ENCODE measurements at places on chromosomes 4 and X.

DNA sequence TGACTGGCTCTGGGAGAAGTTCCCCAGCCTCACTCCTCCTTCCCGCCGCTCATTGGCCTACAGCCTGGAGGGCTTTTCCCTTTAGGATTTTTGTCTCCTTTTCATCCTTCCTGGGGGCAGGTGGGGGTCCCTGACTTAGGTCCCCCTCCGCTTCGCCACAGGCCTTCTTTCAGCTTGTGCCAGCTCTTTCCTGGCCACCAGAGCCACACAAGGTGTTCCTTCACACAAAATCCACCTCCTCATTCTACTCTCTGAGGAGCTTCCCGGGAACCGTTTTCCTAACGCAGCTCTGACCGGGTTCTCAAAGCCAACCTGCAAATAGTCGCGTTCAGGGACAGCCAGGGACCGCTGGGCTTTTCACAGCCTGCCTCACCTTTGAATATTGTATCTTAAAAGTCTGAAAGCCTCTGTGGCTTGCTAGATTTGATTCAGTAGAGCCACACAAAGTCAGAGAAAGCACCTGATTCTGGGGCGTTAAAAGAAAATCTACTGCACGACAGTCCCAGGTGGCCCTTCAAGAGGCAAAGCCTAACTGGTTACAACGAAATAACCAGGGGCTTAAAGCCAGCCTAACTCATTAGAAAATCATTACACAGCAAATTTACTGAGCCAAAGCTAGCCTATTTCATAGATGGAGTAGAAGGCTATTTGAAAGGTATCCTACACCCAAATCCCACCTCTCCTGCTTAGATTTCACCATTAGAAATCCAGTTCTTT lies 731 bp upstream of the GPC3 start:
- DNase-seq = no peak

DNA sequence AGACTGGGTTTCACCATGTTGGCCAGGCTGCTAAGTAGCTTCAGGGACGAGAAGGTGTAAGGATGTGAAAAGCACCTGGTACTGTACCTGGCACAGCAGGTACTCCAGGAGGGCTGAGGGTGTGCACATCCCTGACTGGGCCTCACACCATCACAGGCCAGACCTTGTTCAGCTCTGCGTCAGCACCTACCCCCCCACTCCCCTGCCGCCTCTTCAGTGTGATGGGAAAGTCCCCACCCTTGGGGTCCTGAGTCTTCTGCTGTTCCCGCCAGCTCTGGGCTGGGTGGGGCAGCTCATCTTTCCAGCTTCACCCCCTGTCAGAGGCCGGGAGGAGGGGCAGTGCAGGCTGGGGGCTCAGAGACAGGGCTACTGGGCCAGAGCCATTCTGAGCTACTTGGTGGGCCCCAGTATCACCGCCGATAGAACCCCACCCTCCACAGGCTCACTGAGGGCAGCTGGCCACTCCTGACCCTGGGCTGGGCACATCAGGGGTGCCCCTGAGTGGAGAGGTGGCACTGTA lies 6.7 kb upstream of the SH3BP2 start:
- DNase-seq = no peak

- no peak for DNase-seq
These were observed 52.8 kb downstream of the ADGRG4 start for GRCh38 chrX:136353526-136354093.

- DNase-seq = no peak
These were observed 409.3 kb upstream of the NWD2 start for GRCh38 chr4:36835246-36835645.

DNA sequence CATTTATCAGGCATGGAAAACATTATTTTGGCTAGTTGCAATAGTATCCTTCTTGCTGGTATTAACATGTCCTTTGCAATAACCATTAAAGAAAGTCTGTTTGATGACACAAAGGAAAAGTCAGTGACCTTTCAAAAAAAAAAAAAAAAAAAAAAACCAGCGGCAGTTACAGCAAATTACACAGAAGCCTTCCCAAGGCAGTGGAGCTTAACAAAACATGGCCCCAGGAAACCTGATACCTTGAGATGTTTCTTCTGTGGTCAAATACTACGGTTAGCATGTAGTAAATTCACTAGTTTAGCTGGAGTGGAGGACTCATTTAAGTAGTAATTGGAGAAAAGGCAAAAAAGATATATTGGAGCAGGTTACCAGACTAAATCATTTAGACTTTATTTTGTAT lies 359.1 kb downstream of the DACH2 start:
- DNase-seq = no peak

- no peak for DNase-seq
These were observed 31.1 kb downstream of the ZCCHC4 start for GRCh38 chr4:25343671-25344070.

DNA sequence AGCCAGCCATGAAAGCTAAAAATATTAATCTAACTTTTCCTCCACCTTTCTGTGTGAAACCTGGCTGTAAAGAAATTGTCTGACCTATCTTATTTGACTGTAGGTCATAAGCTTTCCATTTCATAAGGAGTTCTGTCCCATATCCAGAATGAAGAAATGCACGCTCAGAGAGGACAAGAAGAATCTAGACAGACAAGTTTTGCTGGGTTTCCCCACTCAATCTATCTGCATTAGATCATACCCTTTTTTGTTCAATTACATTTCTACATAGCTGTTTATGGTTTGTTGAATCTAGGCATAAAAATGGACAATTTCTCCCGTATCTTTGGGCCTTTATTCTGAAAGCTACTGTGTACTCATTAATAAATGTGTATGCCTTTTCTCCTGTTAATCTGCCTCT lies 1495.1 kb downstream of the C4orf33 start:
- no peak for DNase-seq

- DNase-seq = no peak
These were observed 10.5 kb downstream of the ZCCHC18 start for GRCh38 chrX:104122829-104123228.

DNA sequence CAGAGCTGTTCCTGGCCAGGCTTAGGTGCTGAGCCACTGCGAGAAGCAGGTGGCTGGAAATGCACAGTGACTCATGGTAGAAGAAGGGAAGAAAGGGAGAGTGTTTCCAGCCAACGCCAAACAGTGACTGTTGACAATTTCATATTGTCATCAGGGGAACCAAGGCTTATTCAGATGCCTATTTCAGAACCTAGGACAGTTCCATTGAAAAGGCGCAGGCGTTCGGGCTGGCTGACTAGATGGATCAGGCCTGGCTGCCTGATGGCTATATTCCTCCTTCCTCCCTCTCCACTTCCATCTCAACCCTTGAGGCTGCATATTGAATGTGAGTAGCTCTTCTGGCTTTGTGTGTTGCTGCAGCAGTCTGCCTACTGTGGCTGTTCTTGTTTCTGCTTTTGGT lies 73.0 kb upstream of the FRMPD4 start:
- peak; percentile 24 for DNase-seq

- no peak for DNase-seq
These were observed 62.3 kb upstream of the CD99 start for GRCh38 chrX:2628751-2629315.

DNA sequence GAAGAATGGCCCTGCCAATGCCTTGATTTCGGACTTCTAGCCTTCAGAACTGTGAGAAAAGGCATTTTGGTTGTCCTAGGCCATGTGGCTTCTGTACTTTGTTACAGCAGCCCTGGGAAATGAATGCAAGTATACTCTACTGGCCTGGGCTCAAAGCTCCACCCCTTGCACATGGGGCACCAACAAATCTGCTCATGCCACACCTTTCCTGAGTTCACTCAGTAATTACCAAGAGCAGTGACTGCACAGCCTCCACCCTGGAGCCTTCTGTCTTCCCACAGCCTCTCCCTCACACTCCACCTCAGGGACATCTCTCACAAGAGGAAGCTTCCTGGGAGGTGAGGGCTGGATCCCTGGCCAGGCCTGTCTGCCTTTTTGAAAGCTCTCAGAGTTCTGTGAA lies 29.1 kb upstream of the GAB1 start:
- DNase-seq = no peak

- no peak for DNase-seq
These were observed 400.5 kb upstream of the MAOA start for GRCh38 chrX:43255596-43255995.

DNA sequence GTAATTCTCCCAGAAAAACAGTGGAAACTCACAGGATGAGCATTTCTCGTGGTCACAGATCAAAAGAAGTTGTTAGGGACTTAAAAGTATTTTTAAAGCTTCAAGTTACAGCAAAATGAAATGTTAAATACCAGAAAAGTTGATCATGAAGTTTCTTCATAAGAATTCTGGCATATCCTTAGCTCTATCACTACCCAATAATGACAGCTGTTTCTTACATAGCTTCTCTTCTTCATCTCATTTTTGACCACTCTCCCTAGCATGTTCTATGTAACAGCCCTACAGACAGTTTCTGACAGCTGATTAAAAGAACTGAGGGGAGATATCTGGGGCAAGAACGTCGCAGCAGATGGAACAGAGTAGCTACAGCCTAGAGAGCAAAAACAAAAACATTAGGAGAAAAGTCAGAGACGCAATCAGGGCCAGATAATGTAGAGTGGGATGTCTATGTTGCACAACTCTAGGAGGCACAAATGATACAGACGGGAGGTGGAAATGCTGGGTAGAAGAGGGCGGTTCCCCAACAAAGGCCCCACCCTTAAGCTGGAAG lies 108.7 kb downstream of the CORIN start:
- DNase-seq = no peak

DNA sequence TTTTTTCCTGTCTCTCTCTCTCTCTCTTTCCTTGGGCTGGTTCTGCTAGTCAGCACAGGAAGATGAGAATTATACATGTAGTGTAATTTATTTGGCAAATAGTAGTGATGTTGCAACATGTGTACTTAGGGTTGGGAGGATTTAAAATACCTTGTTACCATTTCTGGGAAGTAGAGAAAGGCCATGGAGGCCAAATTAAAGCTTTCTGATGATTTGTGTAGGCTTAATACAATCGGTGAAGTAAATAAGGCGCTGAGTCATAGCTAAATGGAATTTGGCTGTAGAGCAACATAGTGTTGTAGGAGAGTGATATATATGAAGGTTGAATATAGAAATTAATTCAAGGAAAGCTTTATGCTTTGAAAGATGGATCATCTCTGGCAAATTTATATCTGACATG lies 295.3 kb downstream of the GRID2 start:
- DNase-seq = no peak

DNA sequence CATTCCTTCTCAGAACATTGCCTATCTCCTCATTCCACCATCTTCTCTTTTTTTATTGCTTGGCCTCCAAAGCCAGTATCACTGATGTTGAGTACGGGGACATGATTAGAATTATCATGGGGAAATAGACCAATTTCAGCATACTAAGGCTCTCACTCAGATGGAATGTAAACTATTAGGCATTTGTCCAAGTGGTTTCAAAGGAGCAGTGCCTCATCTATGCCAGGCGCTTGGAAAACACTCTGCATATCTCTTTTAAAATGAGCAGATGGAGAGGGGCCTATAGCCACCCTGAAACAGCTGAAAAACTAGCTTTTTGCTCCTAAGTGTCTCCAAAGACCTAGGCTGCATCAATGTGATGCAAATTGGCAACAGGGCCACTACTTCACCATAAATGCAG lies 150.8 kb upstream of the DIPK2B start:
- DNase-seq = peak; percentile 25

DNA sequence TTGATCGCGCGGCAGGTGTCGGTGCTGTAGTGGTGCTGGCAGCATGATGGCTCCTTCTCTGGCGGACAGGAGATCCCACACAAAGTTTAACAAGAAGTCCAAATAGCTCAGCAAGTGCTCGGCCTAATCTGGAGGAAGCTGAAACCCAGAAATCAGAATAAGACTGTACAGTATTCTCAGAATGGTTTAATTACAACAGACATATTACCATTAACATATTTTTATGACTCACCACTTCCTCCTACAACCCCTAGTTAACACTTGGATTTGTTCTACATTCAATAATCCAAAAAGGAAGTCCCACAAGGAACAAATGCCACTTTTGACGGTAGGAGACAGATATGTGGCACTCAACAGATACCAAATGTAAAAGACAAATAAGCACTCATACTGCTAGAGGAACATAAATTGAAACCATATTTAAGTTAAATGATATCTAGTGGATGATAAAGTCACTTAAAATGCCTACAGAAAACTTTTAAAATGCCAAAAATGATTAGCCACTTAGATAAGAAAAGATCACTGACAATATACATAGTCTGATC lies 91.2 kb downstream of the HUWE1 start:
- DNase-seq = no peak

- DNase-seq = no peak
These were observed 172.9 kb downstream of the PRDM5 start for GRCh38 chr4:120749445-120750151.

- DNase-seq = peak; percentile 27
These were observed 188.4 kb downstream of the SHROOM3 start for GRCh38 chr4:76623217-76624045.

DNA sequence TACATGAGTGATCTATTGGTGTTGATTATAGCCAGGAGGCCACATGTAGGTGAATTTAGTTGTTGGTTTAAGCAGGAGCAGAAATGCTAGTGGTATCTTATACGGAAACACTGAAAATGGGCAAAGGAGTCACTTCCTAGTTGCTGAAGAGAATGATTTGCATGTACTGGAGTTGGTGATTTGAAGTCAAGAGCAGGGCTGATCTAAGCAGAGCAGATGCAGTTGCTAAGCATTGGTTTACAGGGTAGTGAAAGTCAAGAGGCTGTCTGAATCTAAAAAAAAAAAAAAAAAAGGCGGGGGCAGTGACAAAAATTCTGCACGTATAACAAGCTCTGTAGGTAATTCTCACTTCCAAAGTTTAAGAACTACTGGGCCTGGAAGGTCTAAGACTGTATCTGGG lies 90.4 kb upstream of the HPRT1 start:
- DNase-seq = no peak

GRCh38 chr4:54499308-54500074 lies 158.3 kb upstream of the KIT start:
- DNase-seq = peak; percentile 48

- no peak for DNase-seq
These were observed 328.0 kb downstream of the PPP3CA start for GRCh38 chr4:101019313-101019712.

DNA sequence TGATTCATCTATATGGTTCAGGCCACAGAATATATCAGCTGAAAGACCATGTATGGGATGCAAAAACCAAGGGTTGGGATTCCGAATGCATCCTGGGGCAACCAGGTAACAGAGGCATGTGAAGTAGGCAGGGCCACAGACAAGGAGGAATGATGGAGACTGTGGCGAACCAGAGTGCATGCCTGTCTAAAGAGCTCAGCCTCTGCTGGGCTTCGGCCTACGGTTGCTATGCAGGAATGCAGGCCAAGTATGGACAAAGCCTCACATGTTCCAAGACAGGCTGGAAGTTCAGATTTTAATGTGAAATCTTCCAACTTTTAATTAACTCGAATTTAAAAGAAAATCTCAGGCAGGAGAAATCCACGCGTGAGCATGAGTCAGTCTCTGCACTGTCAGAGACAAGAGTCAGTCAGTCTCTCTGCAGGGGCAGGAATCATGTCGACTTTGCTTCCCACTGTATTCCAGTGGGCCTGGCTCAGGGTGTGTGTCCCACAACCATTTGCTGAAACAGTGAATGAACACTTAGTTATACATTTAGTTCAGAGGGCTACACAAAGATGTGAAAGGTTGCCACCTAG lies 344.4 kb downstream of the UNC5C start:
- DNase-seq = no peak

DNA sequence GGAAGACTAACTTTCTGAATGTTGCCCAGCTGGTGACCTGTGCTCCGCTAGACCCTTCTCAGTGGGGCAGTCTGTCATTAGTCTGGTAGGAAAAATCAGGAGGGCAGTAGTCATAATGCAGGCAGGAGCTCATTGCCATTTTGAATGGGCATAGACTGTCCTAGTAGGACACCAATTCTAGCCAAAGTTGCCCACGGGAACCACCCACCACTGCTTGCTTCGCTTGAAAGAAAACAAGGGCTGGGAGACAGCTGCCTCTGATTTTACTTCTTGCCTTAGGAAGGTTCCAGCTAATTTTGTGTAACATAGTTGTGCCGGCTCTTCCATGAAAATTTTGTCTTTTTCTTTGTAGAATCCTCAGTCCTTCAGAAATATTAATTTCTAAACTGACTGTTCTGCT lies 23.3 kb downstream of the HOPX start:
- no peak for DNase-seq

All from brain microvascular endothelial cell (primary cell).